ENCODE measurements at places on chromosomes 2 and 18.

GRCh38 chr2:24022975-24023575, 13.2 kb downstream of the MFSD2B start:
- DNase-seq: no peak

GRCh38 chr2:48399828-48400552, 130.0 kb upstream of the STON1 start:
- DNase-seq: no peak

DNA sequence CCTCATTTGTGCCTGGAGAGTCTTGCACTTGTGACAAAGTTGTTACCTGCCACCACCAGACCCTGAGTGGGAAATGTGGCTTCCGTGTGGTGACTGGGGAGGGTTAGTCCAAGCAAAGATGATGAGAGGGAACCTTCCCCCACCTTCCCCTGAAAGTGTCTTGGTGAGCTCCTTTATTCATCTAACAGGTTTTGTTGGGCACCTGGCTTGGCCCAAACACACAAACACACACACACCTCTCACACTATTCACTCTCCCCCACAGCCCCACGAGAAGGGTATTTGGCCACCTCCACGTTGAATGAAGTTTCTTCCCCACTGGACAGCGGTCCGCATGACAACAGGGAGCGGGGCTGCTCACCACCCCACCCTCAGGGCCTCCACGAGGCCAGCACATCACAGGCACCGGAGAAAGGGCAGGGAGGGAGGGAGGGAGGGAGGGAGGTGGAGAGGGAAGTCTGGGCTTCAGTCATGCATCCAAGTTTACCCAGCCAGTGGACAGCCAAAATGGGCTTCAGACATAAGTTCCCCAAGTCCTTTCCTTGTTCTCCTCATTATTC, 1.4 kb downstream of the CIB4 start:
- no peak for DNase-seq

DNA sequence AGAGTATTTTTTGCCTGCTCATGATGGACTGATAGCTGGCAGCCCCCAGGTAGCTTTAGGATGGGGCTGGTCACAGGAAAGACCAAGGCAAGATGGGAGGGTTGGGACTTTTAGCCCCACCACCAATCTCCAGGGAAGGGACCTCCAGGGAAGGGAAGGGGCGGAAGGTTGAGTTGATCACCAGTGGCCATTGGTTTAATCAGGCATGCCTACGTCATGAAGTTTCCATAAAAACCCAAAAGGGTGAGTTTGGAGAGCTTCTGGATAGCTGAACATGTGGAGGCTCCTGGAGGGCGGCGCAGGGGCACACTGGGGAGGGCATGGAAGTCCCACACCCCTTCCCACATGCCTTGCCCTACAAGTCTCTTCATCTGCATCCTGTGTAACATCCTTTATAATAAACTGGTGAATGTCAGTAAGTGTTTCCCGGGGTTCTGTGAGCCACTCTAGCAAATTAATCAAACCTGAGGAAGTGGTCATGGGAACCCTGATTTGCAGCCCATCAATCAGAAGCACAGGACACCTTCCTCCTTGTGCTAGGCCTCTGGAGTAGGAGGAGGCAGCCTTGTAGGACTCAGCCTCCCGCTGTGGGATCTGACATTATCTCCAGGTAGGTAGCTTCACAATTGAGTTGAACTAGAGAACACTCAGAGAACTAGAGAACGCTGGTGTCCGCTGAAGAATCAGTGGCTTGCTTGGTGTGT, 30.3 kb downstream of the RAB31 start:
- no peak for DNase-seq

- peak; percentile 90 for DNase-seq
Measured at GRCh38 chr2:24421668-24422067, 61.3 kb upstream of the ITSN2 start.

- DNase-seq: no peak
Measured at GRCh38 chr18:1488957-1489356, 584.3 kb downstream of the ADCYAP1 start.

- no peak for DNase-seq
Measured at GRCh38 chr2:187180529-187180928, 267.5 kb downstream of the CALCRL start.

DNA sequence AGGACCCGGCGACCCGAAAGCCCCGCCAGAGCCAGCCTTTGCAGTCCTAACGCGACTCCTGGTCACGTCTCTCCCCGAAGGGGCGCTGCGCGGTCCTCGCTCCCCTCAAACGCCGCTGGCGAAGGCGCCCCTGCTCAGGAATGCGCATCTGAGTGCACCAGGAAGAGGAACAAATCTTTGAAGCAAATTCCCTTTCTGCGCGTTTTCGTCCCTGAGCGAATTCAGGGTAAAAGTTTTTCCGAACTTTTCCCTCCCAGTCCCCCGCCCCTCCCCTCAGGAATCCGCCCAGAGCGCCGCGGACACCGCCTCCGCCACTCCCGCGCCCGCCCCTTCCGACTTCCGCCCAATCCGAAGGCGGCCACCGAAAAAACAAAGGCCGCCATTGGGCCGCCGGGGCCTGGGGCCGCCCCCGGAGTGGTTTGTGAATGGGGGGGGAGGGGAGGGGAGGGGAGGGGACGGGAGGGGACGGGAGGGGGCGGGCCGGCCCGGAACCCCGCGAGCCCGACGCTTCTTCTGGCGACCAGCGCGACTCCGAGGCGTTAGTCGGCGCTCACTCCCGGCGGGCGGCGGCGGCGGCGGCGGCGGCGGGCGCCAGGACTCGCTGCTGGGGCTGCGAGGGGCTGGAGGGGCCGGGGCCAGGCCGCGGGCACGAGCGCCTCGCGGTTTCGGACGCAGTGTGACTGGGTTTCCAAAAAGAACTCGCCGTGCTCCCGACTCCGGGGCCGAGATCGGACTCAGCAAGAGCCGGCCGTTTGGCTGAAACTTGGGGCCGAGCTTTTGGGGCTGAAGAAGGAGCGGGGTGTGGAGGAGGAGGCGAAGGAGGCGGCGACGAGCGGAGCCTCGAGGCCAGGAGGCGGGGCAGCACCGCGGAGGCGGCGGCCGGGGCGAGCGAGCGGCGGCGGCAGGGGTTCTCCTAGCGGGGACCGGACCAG, at the start of gene FZD7:
Gene FZD7 (plus strand): TSS at position 539 of the 932 bp plus-strand sequence. CDS start 793 bp downstream, outside the sequence.
- DNase-seq: peak; percentile 92

DNA sequence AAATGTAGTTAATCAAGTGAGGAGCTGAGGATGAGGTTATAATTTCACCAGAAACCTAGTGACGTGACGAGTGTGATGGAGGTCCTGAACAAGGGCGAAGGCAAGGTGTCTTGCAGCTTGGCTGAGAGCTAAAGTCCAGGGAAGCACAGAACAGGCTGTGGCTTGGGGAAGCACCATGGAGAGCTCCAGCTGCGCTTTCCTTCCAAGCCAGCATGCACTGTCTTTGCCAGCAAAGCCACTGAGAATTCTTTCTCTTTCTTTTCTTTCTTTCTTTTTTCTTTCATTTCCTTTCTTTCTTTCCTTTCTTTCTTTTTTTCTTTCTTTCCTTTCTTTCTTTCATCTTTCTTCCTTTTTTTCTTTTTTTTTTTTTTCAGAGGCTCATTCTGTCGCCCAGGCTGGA, 239.3 kb downstream of the FBXO15 start:
- DNase-seq: no peak

GRCh38 chr18:23337599-23338444, 115.3 kb upstream of the RIOK3 start:
- no peak for DNase-seq

DNA sequence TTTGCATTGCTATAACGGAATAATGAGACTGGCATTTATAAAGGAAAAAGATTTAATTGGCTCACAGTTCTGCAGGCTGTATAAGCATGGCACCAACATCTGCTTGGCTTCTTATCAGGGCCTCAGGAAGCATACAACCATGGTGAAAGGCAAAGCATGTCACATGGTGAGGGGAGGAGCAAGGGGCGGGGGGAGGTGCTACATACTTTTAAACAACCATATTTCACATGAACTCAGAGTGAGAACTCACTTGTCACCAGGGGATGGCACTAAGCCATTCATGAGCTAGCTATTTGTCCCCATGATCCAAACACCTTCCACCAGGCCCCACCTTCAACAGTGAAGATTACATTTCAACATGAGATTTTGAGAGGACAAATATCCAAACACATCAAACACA, 188.7 kb downstream of the MBD5 start:
- DNase-seq: peak; percentile 16

DNA sequence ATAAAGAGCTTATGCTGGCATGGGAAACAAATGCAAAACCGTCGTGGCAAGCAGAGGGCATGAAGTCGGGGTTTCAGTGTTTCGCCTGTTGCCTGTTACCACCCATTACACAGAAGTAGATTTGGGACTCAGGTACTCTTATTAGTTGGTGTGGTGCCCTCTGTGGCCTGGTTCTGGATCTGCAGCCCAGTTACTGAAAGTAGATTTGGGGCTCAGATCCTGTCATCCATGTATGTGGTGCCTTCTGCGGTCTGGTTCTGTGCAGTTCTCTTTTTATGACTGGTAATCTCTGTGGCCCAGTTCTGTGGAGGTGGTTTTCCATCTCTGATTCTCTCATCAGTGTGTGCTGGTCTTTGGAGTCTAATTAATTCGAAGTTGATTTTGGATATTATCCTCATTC, 45.2 kb downstream of the ADNP2 start:
- peak; percentile 55 for DNase-seq

- no peak for DNase-seq
Measured at GRCh38 chr18:45059695-45060094, 379.0 kb downstream of the SETBP1 start.

- DNase-seq: no peak
Measured at GRCh38 chr18:60838677-60839076, 466.1 kb upstream of the MC4R start.

GRCh38 chr2:26938399-26939118, 31.9 kb upstream of the MAPRE3 start:
- no peak for DNase-seq

GRCh38 chr2:192051533-192051932, 143.2 kb downstream of the TMEFF2 start:
- no peak for DNase-seq

DNA sequence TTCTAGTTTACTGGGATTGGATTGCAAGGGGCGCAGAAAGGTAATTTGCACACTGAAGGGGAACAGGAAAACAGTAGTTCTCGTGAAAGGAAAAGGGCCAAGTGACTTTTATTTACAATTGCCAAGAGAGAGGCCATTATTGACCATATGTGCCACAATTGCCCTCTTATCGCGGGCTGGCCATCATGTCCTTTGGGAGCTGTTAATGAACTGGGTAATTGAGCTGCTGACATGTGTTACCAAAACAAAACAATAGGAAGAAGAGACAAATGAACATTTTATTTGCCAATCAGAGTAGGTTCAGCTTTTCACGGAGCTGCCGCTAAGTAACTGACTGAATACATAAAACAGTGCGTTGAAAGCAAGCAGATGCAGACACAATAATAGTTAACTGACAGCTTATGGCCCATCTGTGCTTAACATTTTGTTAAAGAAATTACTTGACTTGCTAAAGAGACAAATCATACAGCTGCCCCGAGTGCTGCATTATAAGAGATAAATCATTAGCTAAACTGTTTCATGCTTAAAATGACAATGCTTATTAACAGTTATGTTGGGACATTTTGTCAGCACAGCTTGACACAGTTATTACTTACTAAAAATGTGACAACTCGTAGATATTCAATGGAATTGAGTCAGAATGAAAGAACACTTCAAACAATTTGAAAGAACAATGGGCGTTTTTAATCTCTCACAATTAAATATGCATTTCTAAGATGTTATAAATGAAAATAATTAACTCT, 57.5 kb downstream of the PAX3 start:
- DNase-seq: no peak

GRCh38 chr18:24263050-24263449, 124.2 kb downstream of the CABYR start:
- DNase-seq: no peak

GRCh38 chr18:41666231-41666630, 288.8 kb upstream of the PIK3C3 start:
- DNase-seq: no peak

DNA sequence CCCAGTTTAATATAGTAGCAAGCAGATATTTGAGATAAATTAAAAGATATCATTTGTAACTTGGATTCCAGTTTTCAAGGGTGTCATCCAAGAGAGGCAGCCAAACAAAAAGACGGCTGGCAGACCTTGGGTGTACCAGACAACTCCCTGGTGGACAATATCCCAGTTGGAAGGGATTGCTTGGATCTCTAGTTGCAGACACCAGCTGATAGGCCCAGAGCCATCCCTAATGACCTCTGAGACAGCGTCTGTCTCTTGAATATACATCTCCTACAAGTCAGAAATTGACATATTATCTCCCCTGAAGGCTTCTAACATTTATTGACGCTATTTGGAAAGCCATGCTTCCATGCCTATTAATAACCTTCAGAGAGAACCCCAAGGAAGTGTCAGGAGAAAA, 67.7 kb downstream of the ACVR1 start:
- no peak for DNase-seq

- peak; percentile 60 for DNase-seq
Measured at GRCh38 chr2:60565472-60565871, 12.0 kb upstream of the BCL11A start.

GRCh38 chr2:54332386-54332785, 76.4 kb upstream of the TSPYL6 start:
- DNase-seq: no peak

GRCh38 chr18:43620936-43621335, 343.6 kb upstream of the SYT4 start:
- no peak for DNase-seq

DNA sequence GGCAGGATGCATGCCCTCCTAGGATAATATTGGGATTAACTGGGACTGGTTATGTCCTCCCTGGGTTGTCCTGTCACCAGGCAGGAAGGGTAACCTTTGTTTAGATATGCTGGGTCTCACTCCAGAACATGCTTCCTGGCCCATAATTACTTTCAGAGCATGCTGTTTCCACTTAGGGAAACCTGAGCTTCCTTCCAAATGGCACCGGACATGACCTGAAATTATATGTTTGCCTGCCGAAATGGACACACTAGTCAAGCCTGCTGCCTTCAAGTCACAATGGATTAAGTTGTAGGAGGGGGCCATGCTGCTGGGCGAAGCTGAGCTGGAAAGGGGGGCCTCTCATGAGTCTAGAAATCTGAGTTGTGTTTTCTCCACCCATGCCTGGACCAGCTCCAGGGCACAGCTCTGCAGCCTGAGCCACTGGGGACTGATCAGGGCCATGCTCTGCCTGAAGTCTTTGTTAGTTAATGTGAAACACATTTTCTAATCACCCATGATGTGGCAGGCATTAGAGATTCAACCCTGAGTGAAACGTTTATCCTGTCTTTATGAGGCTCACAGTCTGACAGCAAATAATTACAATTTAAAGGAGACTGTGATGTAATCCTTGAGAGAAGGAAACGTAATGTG, 273.3 kb downstream of the TNS1 start:
- peak; percentile 51 for DNase-seq

- no peak for DNase-seq
Measured at GRCh38 chr18:44883671-44884070, 203.0 kb downstream of the SETBP1 start.

DNA sequence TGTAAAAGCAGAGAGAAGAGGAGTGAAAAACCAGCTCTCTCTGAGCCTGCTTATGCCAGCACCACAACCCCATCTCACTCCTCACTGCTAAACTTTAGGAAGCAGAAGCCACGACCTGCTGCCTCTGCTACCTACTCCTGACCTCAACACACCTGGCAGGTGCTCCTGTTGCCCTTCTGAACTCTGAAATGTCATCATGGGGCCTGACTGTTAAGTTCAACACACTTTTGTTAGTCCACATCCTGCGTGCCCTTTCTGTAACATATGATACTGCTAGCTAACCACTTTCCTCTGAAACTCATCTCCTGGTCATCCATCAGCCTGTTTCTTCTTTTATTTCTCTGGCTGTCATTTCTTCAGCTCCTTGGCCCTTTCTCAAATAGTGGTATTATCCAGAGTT, 118.1 kb downstream of the EPB41L3 start:
- DNase-seq: no peak

All from WERI-Rb-1 (cell line).